ENCODE measurements at places on chromosomes 6 and 20.

- no peak for DNase-seq
These were observed 52.6 kb upstream of the NAA20 start for GRCh38 chr20:19964289-19965265.

GRCh38 chr6:42142118-42142835, at the start of gene C6orf132:
Gene C6orf132, minus strand, starts transcription at chr6:42142620. Its CDS starts 176 bp downstream, at chr6:42142444.
- no peak for DNase-seq

DNA sequence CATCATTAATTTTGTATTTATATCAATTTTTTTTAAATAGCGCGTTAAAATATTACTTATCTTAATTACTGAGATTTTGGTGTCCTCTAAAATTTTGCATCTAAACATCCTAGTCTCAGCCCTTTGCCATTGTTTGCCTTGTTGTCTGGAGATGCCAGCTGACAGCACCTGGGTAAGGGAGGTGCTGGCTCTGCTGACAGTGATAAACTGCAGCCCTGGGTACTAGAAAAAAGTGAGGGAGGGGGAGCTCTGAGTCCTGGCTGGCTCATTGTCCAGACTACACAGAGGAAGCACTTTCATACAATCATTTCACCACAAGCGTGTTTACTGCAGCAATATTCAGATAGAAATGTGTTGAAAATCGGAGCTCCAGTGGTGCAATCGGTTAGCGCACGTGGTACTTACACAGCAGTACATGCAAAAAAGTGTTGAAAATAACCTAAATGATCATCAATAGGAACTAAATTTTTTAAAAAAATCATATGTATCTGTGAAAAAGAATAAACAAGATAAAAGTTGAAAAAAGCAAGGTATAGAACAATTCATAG, 18.5 kb upstream of the UBR2 start:
- DNase-seq, result no peak

- no peak for DNase-seq
These were observed 18.3 kb downstream of the RSPO3 start for GRCh38 chr6:127136786-127137185.

GRCh38 chr6:50936277-50936681, 117.6 kb downstream of the TFAP2B start:
- DNase-seq, result no peak

DNA sequence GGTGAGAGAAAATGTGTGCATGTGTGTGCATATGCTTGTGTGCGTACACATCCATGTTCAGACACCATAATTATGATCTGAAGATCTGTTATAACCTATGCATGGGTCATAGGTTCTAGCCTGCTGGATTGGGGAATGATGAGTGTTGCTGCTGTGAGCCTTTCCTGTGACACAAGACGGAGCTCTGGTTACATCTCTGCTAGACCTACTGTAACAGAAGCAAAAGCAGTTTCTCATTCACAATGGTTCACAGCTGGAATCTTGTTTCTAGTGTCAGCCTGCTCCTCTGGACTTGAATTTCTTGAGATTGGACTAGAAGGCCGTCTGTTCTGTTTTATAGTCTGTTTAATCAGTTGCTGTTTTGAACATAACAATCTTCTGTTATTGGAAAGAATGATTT, 40.1 kb downstream of the DEFB114 start:
- no peak for DNase-seq

DNA sequence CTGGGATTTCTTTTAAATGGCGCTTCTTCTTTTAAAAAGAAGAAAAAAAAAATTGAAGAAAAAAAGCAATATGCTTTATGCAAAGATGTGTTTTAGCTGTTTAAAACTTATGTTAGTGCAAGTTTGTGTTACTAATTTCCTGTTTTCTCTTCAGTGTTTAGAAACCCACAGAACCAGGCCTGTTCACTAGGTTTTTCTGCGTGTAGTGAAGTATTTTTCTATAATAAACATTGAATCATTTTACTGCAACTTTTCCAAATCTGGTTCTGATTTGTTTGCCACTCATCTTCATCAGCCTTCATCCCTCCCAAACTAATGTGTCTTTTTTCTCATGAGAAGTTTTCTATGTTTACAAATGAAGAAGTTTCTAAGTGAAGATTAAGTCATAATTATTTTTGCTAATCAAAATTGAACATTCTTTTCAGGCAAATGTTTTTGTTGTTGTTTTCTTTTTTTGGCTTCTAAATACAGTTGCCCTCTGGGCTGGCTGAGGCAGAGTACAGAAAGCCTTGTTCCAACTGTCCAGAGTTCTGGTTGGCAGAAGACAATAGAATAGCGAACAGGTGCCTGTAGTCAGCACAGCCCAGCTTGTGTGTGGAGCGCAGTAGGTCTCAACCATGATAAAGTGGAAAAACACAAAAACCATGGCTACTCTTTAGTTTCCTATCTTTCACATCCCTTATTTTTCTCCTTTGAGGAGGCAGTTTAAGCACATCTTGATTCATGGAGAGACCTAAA, 14.5 kb downstream of the ZNF76 start:
- no peak for DNase-seq

- no peak for DNase-seq
These were observed 47.7 kb downstream of the ADAT2 start for GRCh38 chr6:143402721-143403336.

DNA sequence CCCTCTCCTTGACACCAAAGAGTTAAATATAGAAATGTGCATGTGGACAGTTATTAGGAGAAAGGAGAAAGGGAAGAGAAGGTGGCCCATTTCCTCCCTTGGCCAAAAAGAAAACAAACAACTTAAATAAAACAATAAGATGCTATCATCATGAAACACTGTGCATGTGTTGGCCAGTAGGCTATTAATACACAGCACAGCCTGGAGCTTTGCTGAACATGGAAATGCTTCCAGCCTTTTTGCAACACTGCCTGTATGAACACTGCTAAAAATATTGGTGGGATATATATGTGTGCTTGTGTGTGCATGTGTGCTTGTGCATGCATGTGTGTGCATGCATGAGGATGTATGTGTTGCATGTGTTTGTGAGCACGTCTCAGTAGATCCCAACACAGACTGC, 100.4 kb downstream of the LY86 start:
- DNase-seq, result no peak

DNA sequence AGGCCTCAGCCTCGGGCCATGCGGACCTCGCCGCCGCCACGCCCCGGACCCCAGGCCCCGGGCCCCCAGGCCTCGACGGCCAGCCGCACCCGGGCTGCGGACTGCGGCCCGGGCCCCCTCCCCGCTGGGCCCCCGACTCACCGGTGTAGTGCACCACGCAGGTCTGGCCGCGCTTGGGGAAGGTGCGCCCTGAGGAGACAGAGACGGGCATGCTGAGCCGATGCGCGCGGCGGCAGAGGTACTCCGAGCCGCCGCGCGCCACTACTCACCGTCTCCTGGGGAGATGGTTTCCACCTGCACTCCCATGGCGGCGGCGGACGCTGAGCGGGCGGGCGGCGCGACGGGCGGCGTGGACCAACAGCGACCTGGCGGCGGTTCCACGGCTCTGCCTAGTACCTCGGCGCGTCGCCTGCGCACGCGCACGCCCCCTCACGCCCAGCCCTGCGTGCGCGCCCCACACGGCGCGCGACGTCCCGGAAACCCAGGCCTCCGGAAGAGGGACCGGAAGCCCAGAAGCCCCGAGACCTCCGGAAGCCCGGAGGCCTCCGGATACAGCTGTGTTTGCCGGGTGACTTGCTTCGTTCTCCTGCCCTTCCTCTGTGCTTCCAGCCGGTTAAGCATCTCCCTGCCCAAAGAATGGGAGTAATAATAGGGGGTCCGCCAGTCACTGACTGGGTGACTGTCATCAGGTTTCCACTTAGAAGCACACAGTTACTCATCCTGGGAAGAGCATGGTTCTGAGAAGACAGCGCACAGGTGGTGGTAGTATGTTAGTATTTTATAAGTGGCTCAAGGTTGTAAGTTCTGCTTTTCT, at the start of gene FKBP1A:
FKBP1A (minus strand) TSS at position 362 of the 814 bp plus-strand sequence; CDS start at position 306, 56 bp downstream.
- peak; percentile 80 for DNase-seq

- no peak for DNase-seq
These were observed 111.5 kb downstream of the TIAM2 start for GRCh38 chr6:155106456-155107115.

DNA sequence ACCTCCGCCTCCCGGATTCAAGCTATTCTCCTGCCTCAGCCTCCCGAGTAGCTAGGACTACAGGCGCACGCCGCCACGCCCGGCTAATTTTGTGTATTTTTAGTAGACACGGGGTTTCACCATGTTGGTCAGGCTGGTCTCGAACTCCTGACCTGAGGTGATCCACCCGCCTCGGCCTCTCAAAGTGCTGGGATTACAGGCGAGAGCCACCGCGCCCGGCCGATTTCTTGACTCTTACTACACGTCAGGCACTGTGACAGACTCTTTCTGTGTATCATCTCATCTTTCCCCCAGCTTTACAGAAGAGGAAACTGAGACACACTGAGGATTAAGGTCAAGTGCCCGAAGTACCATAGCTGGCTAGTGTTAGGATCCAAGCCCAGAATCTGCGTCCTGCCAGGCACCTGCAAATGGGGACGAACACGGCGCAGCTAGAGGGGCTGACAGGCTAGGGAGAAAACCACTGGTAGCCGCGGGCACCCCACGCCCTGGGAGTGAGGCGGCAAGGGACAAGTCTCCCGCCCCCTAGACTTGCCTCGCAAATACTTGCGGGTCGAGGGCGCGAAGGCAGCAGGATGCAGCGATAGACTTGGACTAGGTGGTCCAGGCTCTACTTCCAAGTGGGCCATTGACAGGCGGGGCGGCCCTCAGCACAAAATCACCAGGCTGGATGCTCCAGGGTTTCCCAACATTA, 1.1 kb upstream of the TAF8 start:
- no peak for DNase-seq

Measured in activated CD8-positive, alpha-beta memory T cell treated with anti-CD3 and anti-CD28 coated beads for 4 hours (primary cell).